HTR-8/SVneo (cell line): ENCODE measurements at places on chromosomes 4 and X.

DNA sequence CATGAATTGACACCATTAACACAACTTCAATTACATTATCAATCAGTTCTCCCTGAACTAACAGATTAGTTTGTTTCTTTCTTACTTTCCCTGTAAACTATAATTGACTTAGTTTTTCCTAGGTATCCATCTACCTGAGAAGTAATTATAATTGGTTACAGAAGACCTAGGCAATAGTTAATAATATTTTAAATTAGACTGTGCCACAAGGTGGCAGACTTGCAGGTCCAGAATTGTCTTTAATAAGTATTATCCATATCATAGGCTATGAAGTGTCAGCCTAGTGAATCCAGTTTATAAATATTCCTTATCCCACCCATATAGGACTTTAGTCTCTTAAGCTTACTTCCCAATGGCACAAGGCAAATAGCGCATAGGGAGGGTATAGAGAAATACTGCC is 48.9 kb upstream of the FAM47B start:
- no peak for DNase-seq

DNA sequence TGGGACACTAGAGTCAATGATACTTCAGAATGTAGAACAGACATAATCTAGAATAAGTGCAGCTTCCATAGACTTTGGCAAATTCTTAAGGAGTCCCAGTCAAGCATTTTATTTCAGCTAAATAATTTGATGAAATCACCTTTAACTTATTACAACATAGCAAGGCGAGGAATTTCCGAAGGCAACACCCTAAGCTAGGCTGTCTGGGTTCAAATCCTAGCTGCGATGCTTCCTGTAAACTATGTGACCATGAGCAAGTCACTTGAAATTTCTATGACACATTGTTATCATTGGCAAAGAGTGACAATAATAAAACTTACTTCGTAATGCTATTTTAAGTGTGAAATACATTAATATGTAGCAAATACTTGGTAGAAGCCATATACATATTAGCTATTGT is 679.1 kb downstream of the DMD start:
- no peak for DNase-seq

DNA sequence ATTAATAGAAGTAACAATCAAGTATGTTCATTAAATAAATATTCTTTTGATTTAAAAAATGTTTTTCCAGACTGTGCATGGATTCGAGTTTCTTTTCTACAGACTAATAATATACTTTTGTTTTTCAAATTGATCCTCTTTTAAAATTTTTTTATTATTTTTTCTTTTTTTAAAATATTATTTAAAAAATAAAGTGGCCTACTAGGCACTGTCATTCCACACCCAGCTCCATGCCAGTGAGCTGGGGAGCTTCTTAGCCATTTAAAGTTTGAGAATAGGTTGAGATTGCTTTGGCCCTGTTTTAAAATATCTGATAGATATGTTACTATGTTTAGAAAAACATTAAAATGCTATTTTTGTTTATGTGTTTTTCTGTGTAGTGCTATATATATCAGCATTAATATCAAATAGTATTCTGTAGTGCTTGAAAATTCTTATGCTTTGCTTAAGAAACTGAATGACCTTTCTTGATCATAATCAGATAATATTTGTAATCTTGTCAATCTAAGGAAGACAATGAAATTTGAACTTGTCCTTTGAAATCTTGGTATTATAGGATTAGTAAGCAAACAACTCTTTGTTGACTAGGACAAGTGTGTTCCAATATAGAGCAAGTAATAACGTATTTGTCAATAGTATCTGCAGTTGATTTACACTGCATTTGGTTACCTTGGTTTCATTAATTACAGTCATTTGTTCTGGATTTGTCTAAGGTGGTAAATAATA is 12.6 kb downstream of the PCDH10 start:
- no peak for DNase-seq

GRCh38 chrX:10648614-10649013 is 28.2 kb upstream of the MID1 start:
- DNase-seq = no peak

DNA sequence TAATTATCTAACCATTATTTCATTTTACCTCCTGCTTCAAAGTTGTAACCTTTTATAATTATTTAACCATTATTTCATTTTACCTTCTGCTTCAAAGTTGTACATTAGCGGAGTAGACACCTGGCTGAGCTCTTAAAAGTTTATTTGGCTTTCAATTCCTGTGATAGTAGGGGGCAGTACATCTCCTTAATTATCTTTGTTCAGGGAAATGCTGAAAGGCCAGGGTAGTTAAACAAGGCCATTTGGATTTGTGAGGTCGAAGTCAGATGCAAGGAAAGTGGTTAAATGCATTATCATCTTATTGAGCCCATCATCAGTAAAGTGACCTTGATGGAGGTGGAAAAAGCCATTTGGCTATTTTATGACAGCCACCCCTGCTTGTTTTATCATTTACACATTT is 210.6 kb downstream of the TENM3 start:
- no peak for DNase-seq
